ENCODE measurements at places on chromosomes 16 and 17.

DNA sequence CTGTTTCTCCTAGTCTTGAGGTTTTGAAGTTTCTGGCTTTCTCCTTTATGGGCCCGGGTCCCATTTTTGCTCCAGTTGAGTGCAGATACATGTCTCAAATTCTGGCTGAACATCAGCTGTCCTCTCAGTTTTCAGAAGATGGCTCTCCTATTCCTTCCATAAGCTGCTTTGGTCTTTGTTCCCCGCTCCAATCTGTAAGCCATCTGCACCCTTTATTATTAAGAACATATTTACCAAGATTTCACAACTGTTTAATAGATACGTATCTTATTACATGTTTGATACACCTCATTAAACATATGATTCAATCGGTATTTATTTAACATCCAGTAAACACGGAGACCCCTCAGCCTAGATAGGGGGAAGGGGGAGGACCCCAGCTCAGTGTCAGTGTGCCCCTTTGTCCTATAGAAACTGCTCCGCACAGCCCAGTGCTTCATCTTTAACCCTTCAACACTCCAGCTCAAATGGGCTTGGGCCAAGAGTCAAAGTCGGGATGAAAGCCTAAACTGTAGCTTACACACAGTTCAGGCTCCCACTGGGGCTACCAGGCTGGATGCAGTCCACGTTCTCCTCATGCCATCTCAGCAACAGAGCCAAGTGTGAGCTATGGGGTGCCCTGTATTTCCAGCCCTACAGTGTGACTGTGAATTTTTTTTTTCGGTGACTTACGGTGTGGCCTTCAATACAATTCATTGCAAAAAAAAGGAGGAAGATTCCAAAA lies 166.0 kb upstream of the ZFHX3 start:
- DNase-seq, result no peak

GRCh38 chr16:67542464-67542863 lies 13.8 kb downstream of the RIPOR1 start:
- DNase-seq, result peak; percentile 65

DNA sequence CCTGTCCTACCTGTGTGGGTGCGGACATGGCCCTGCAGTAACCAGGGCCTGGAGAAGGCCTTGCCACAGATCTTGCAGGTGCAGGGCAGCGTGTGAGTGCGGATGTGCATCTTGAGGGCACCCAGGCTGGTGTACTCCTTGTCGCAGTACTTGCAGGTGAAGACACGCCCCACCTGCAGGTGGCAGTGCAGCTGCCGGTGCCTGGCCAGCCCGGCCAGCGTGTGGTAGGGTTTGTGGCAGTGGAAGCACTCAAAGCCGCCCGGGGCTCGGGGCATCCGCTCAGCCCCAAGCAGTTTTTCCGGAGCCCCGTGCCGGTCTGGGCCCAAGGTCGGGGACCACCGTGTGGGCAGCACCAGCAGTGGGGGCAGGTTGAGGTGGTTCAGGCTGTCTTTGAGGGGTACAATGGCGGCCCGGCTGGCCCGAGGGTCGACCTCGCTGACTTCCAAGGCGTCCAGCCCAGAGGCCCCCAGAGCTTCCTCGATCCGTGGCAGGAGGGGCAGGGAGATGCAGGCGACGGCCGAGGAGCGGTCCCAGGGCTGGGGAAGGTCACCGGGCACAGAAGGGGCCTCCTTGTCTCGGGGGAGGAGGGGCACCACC lies 5.1 kb downstream of the SNAI3 start:
- DNase-seq, result no peak

DNA sequence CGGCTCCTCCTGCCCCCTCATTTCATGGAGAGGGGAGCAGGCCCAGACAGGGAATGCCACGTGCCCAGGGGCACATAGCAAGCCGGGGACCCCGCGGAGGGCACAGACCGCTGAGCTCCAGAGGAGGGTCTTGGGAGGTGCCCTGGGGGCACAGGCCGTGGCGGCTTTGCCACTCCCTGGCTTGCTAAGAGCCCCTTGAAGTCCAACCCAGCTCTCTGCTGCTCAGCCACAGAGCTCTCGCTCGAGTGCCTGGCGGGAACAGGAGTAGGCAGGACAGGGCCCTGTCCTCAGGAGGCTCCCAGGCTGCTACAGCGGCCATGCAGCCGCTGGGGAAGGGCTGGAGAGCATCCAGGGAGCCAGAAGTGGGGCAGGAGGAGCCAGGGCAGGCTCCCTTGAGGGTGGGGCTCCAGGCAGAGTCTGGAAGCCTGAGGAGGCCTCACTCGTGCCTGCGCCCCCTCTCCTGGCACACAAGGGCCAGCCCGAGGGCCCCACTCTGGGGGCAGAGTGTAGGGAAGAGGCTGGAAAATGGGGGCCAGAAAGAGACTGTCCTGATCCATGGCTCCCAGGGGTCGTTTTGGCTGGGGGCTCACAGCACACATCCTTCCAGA lies 4.4 kb upstream of the RAB26 start:
- no peak for DNase-seq

DNA sequence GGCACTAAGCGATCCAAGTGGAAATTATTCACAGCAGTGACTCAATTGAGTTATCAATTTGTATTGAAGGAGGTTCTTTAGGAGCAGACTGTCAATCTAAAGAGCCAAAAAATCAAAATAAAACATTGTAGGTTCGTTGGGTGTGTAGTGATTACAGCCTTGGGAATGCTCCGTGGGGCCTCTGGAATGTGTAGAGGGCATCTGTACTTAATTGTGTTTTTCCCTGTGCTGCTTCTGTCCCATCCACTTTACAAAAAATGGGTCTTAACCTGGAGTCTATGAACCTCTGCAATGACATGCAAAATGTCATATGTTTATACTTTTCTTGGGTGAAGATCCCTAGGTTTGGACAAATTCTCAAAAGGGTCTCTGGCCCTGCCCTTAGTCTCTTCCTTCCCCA lies 215.1 kb downstream of the CCDC182 start:
- peak; percentile 34 for DNase-seq

DNA sequence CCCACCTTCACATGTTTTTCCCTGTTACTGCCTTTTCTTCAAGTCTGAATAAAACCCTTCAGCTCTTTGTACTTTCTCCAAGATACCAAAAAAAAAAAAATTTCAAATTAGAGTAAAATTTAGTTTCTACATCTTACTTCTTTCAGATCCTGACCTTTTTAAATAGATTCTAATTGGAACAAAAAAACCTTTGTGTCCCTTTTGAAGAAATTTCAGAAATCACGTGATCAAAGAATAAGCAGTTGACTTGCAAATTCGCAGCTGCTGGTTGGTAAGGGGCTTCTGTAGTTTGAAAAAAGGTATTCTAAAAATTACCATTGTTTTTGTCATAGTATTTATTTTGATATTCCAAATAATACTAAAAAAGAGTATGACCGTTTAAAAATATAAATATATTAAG lies 71.7 kb downstream of the CDC27 start:
- DNase-seq, result no peak

DNA sequence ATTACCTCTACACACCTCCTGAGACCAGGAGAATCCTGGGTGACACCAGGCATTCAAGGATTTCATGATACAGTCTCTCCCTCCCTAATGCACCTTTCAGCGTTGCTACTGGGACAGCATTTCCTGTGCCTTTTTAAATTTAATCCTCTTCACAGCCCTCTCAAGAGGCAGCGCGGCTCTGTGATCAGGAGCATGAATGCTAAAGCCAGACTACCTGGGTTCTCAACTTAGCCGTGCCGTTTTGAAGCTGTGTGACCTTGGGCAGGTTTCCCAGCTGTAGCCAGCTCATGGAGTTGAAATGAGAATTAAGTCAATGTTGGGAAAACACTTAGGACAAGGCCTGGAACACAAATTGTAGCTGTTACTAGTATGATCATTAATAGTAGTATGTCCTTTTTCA lies 191.8 kb downstream of the XYLT1 start:
- no peak for DNase-seq

DNA sequence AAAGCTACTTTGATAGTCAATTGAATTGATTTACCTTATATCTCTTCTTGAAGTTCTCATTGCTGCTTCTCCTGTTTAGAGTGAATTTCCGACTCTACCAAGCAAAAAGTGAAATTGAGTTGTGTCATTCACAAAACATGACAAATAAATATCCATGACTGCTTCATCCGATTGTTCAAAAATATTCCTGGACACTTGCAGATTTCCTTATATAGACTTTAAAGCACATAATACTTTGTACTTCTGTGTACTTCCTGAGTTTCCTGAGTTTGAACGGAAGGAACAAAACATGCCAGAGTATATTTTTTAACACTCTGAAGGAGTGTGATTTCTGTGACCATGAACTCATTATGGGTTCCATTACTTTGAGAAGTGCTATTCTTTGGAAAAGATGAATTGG lies 20.5 kb upstream of the VAT1L start:
- DNase-seq, result no peak

GRCh38 chr17:58970609-58971450 lies 135.8 kb downstream of the TRIM37 start:
- peak; percentile 49 for DNase-seq

- DNase-seq, result peak; percentile 11
Measured at GRCh38 chr16:31301708-31302400, 42.1 kb downstream of the ITGAM start.

DNA sequence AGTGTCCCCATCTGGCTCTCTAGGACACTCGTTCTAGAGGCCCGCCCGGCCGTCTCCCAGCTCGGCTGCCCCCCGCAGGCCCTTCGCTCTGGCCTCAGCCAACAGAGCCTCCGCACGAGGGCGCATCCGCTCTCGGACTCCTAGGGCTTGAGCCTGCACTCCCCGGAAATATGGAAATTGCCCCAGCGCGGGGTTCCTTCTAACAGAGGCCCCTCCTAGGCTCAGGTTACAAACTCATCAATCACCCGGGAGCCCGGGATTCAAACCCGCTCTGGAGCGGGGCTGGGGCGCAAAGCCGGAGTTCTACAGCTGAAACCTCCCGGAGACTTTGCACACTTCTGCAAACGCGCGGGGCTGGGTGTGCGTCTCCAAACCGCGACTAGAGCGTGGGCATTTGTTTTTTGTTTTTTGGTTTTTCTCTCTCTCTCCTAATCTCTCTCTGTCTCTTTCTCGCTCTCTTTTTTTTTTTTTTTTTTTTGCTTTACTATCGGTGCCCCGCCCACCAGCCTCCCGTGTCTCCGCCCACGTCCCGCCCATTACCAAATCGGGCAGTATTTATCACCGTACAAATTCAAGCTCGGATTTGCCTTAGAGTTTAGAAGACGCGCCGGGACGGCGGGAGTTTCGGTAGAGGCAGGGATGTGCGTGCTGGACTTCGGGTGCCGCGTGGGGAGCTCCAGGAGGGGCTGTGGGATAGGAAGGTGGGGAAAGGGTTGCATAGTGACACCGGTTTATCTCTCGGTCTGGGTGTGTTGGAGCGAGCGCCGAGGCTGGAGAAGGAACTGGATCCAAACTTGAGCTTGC lies 2.4 kb upstream of the FOXL1 start:
- DNase-seq, result peak; percentile 95

DNA sequence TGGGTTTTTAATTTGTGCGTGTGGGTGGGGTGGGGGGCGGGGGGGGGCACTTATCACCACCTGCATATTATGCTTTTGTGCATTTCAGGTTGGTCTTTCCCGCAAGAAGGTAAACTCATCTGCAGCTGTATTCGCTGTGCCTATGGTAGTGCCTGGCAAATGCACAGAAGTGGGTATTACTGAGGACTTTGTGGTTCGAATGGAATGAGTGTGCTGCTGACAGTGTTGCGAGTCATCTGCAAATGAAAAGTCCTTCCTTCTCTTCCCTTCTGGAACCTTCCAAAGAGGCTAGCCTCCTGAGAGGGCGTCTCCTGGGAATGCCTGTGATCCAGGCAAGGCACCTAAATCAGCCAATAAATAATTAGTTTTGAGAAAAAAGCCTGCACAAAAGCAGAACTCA lies 532.9 kb downstream of the MAF start:
- no peak for DNase-seq

GRCh38 chr17:4440690-4441686 lies 7.2 kb downstream of the SPNS3 start:
- DNase-seq, result no peak

GRCh38 chr17:29726715-29727252 lies 104.1 kb upstream of the CORO6 start:
- no peak for DNase-seq

DNA sequence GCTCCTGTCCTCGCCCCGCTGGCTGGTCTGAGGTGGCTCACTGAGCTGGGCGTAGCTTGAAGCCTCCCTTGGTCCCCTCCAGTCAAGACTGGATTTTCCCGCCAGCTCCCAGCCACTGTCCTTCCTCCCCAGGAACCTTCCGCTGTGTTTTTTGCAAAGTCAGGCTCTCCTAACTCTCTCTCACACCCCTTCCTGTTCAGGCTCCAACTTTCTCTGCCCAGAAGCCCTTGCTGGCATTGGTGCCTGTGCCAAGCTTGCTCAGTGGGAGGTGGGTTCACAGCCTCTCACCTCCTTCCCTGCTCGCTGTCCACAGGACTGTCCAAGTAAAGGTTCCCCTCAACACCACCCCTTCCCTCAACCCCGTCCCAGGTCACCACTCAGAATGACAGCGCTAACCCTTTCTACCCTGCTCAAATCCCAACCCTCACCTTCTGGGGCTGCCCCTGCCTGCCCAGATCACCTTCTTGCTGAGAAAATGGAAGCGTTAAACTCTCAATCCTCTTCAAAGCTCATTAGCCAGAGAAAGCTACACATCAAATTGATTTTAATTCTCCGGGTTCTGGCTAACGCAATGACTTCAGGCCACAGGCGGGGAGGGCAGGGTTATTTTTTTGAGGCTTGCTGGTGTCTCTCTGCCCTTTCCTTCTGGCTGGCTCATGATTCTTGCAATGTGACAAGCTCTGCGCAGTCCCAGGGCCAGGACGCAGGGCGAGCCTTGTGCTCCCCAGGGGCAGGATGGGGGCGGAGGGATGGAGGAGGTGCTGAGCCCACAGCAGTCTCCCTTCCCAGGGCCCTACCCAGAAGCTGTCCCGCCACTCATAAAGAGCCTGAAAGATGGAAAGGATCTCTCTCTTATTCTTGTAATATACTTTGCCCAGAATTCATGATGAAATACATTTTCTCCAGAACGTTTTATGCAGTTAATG lies 357.2 kb upstream of the TNRC6C start:
- no peak for DNase-seq
